ENCODE measurements at places on chromosomes 4 and X.

GRCh38 chr4:4323705-4324534 lies 33.9 kb downstream of the ZBTB49 start:
- no peak for DNase-seq

DNA sequence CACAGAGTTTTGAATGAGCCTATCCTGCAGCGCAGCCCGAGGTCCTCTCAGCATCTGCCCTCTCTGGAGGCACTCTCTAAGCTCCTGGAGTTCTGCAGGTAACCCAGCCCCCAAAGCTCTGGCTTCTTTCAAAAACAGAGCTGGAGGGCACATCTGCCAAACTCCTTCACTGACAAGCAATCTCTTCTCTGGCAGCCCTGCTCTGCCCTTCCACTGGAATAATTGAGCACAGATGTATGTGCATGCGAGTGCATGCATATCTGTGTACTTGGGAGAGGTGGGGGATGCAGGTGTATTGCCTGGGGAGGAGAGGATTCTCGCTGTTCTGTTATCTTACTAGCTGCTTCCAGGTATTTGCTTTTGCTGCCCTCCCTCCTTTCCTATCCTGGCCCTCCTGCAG lies 22.2 kb upstream of the PLP1 start:
- no peak for DNase-seq

- DNase-seq: no peak
These were observed 473 bp upstream of the VAMP7 start for GRCh38 chrX:155880586-155881157.

- DNase-seq: no peak
These were observed 503.0 kb upstream of the BOD1L1 start for GRCh38 chr4:14130551-14130950.

DNA sequence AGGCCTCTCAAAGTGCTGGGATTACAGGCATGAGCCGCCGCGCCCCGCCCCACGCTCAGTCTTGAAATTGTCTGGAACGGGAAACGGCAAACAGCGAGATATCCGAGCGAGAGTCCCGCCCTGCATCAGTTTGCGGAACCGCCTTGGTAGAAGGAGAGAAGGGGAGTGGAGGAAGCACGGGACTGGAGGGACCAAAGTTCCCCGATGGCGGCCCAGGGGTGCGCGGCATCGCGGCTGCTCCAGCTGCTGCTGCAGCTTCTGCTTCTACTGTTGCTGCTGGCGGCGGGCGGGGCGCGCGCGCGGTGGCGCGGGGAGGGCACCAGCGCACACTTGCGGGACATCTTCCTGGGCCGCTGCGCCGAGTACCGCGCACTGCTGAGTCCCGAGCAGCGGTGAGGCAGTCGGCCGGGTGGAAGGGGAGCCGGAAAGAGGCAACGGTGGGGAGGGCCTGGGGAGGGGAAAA lies at the start of gene BST1:
Gene BST1, plus strand, starts transcription at position 125 of the 463 bp plus-strand sequence. Its CDS starts 80 bp downstream, at position 205.
- DNase-seq: no peak

DNA sequence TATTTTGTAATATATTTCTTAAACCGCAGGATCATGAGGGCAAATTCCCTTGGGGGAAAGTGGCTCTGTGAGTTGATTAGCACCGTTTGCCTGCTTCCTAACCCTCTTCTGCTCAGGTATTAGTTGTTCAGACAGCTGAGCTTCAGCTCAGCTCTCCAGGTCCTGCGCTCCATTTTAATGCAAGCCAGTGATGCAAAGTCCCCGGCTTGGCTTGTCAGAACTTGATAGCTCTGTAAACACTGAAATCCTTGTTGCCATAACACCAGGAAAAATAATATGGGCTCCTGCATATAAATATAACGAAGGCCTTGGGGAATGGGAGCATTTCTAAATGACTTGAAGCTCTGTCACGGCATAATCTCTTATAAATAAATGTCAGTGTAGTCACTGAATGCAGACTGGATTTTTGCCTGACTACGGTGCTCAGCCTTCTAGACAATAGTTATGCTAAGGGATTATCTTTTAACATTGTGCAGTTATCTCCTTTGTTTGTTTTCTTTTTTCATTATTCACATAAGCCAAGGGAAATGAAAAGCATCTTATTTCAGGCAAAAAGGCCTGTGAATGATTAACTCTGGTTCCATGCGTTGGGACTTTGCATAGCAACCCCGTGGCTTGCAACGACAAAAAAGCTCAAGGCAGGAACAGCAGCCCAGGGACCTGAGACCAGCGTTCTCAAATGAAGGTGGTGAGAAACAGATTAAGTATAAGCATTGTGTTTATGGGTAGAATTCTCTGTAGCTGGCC lies 253.2 kb downstream of the SPRY1 start:
- peak; percentile 63 for DNase-seq

GRCh38 chr4:151674804-151675391 lies 85.9 kb downstream of the GATB start:
- DNase-seq: no peak

DNA sequence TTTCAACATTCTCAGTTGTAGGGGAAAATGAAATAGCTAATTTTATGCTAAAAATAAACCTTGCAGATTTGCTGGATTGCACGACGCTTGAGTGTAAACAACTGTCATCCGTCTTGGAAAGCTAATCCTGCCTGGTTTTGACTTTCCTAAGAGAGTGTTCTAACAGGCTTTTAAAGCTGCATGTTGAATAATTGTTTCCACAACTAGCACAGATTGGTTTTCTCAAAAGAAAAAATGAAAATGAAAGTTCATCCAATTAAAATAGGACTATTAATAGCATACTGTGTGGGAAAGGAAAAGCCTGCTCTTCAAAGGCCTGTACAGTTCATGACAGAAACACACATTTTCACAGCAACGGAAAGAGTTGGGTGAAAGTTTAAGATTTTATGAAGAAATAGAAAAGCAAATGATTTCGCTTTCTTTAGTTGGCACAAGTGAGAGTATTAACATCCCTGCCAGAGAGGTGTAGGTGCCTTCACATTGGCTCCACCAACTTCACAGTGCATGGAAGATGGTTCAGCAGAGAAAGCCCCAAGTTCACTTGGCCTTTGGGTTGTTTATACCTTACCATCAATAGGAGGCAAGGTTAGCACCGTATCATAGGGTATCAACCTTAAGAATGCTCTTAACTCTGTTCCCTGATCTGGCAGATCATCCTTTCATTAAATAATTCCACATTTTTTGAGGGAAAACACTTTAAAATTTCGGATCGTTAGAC lies 140.0 kb upstream of the GUCY1A1 start:
- no peak for DNase-seq

DNA sequence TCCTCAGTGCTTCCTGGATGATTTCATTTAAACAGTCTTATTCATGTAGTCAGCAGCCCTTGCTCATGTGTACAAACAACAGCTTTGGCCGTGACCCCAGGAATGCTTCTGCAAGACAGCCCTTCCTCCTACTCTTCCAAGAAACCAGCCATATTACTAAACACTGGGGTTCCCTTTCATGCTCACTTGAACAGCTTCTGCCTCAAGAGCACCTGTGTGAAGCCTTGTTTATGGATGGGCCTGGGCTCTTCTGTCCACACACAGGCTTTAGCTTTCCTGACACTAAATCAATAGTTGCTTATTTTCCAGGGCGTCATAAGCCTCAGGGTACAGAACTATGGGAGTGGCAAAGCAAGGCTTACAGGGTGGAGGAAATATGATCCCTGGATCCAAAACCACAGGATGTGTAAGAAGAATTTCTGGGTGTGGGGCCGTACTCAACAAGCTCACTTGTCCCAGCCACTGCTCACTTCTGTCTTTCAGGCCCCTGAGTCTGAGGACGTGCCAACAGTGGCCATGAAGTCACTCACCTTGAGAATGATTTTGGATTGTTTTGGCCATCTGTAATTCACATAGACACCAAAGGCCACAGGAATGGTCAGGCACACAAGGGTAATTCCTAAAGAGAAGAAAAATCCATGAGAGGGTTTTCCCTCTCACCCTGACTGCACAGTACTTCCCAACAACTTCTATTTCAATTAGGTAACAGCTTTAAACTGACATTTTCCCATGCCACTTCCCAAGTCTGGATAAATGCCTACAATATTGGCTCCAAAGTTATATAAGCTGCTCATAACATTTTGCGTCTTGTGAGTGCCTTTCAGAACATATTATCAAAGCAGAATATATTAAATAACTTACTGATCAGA lies 17.7 kb downstream of the SLC10A6 start:
- DNase-seq: peak; percentile 97

DNA sequence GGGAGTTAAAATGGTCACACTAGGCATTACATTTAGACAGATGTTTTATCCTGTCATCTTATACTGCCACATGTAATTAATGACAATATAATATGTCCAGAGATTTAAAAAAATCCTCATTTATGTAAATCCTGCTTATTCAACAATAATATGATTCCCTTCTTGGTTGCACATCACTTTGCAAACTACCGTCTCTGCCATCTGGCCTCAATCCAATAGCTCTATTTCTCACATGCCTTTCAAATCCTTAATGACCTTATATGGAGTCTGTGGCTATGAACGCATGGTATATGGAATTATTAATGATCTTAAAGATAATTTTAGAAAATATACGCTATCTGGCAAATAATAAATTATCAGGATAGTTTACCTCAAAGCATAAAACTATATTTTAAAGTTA lies 144.5 kb downstream of the NPNT start:
- no peak for DNase-seq

GRCh38 chr4:94486372-94486801 lies 34.6 kb downstream of the PDLIM5 start:
- DNase-seq: peak; percentile 75

GRCh38 chr4:124065422-124065821 lies 647.1 kb downstream of the ANKRD50 start:
- DNase-seq: no peak

- DNase-seq: peak; percentile 59
These were observed 60.8 kb downstream of the AWAT2 start for GRCh38 chrX:69988955-69989394.

DNA sequence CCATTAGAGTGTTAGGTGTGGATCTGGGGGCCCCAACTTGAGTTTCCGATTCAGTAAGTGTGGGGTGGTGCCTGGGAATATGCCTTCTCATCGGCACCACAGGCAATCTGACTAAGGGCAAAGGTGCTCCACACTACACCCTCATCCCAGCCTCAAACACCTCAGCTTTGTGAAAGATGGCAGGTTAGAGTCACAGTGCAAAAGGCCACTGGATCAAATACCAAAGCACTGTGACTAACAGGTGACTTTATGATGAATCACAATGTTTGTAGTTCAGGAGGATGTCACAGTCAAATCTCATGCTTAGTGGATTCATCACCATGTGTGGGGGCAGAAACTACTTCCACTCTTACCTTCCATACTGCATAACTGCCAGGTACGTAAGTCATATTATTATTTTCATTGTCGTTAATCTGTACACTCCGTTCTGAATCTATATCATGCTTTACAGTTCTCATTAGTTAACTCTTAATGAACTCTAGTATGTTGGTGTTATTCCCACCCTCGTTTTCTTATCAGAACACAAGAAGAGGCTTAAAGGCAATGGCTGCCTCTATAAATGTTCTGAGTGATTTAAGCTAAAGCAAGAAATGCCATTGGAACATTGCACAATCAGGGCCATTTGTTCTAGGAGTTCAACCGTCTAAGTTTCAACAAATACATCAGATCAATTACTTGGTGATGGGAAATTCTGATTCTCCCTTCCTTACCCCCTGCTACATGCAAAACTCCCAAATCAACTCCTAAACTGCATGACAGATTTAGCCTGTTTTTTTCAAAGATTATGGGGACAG lies 50.2 kb downstream of the PRKG2 start:
- DNase-seq: peak; percentile 51

GRCh38 chrX:2507904-2508627 lies 7.3 kb upstream of the DHRSX start:
- no peak for DNase-seq

GRCh38 chr4:184383497-184384055 lies 90.8 kb downstream of the IRF2 start:
- peak; percentile 96 for DNase-seq

GRCh38 chrX:101918751-101919150 lies 13.1 kb downstream of the ZMAT1 start:
- no peak for DNase-seq

GRCh38 chr4:5964030-5964429 lies 54.2 kb downstream of the C4orf50 start:
- no peak for DNase-seq

All from MCF 10A (cell line).